ENCODE measurements at places on chromosomes 6 and 20.
A peak's percentile ranks its signal among the peaks of the same experiment; 100 is the strongest.

DNA sequence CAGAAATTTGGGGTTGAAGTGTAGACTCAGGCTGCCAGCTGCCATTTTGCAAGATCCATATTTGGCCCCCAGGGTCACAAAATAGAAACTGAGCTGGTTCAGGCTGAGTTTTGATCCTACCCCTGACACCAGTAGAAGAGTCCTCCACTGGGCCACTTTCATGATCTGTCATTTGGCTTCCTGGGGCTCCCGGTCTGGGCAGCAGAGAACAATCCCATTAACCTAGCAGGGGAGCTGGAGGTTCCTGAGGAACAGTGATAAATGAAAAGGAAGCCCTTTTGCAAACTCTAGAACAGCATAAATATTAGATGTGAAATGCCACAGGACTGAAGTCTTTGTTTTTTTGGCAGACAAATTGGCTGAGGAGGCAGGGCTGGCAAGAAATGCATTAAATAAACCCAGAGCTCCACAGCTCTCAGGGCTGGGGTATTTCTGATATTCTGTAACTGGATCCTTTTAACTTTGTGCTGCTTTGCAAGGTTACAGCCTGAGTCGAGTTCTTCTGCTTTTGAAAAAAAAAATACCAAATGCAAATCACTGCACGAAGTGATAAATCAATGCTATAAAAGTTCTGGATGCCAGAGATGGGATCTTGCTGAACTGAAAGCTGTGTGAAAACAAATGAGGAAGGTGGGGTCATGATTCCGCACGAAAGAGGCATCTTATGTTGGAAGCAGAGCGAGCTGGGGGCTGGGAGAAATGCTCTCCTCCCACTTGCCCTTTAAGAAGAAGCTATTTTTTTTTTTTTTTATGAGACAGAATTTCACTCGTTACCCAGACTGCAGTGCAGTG, 64.4 kb downstream of the SULF2 start:
- DNase-seq = no peak

- DNase-seq = no peak
These were observed 35.0 kb downstream of the SIRPA start for GRCh38 chr20:1930165-1930564.

DNA sequence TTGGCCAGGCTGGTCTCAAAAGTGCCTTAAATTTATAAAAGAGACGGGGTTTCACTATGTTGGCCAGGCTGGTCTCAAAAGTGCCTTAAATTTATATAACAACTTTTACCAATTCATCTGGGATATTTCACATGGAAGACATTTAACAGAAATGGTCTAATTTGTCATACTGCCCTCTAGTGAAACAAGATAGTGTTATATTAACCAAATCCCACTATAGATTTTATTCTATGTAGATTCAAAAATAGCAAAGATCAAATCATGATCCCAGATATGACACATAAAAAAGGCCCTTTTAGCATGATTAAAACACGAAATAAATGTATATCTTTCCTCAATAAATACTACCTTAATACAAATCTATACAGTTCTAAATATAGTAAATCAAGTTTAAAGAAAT, 102.8 kb upstream of the TFAP2D start:
- DNase-seq = no peak

DNA sequence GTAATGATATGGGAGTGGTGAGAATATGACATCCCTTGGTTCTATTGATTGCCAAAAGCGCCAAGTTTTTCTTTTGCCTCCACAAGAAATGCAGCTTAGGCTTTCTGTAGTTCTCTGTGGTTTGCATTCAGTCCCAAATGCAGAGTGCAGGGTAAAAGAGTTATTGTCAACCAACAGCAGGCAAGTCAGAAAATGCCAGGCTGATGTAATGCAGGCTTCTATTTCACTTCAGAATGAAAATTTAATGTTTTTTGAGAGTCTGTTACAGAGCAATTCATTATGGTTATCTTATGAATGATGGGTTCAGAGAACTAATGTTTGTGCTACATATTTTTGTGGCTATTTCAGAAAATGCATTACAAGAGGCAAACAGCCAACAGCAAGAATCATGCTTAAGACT, 293.5 kb downstream of the CENPW start:
- no peak for DNase-seq

DNA sequence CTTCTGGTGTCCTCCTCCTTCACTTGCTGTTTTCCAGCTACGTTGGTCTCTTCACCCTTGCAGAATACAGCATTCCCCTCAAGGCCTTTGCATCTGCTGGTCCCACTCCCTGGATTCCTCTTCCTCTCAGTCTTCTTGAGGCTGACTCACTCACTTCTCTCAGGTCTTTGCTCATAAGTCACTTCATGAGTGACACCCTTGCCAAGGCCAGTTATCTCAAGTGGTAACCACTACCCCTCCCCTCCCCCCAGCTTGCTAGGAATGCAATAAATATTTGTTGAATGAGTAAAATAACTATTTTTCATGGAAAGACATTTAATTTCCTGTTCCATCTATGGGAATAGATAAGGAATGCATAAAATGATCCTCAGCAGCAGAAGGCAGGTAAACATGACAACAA, 131.7 kb downstream of the PLCB4 start:
- no peak for DNase-seq

DNA sequence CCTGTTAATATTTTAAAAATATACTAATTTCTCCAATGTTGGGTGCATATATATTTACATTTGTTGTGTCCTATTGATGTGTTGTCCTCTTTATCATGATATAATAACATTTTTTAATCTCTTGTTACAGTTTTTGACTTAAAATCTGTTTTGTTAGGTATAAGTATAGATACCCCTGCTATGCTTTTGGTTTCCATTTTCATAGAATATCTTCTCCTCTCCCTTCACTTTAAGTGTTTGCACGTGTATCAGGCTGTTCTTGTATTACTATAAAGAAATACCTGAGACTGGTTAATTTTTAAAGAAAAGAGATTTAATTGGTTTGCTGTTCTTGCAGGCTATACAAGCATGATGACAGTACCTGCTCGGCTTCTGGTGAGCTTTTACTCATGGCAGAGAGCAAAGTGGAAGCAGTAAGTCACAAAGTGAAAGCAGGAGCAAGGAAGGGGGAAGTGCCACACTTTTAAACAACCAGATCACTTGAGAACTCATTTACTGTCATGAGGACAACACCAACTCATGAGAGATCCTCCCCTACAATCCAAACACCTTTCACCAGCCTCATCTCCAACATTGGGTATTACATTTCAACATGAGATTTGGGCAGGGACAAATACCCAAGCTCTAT, 340.5 kb upstream of the SYNCRIP start:
- DNase-seq = no peak

GRCh38 chr20:38152175-38152620, 12.9 kb downstream of the TGM2 start:
- peak; percentile 77 for DNase-seq

GRCh38 chr6:25685251-25685650, 33.2 kb downstream of the SCGN start:
- no peak for DNase-seq

- no peak for DNase-seq
These were observed 1.7 kb upstream of the CST4 start for GRCh38 chr20:23690581-23690980.

- DNase-seq = peak; percentile 48
These were observed 16.1 kb downstream of the FBXL4 start for GRCh38 chr6:98931696-98932095.

DNA sequence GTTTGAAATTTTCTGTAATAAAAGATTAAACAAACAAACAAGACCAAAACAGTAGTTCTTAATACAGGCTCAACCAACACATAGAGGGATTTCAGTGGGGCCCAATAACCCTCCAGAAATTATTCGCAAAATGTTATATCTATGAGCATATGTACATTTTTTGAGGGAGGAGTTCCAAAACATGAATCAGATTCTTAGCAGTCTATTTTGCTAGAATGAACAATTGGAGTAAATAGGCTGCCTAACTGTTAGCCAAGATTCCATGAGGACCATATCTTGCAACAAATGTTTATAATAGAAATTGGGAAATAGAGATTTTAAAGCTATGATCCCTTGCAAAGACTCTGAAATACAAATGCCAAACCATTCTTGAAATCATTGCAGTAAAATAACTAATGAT, 186.3 kb downstream of the AKAP7 start:
- DNase-seq = no peak

- peak; percentile 38 for DNase-seq
These were observed 151.0 kb upstream of the INSM1 start for GRCh38 chr20:20216941-20217340.

GRCh38 chr6:108944707-108945680, 96.8 kb downstream of the ARMC2 start:
- DNase-seq = no peak

DNA sequence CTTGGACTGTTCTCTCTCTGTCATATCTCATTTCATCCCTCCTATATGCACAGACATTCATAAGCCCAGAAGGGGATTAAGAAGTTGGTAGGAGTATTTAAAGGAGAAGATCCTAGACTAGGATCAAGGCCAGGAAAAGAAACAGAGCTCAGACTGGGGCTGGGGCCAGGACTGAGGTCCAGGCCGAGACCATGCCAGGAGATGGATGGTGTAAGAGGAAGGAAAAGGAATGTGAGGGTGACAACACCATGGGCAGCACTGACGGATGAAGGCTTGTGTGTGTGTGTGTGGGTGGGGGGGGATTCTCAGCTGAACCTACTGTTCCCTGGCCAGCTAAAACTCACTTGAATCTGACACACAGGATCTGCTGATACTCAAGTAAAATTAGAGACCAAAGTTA, 182.1 kb downstream of the KIF6 start:
- no peak for DNase-seq

DNA sequence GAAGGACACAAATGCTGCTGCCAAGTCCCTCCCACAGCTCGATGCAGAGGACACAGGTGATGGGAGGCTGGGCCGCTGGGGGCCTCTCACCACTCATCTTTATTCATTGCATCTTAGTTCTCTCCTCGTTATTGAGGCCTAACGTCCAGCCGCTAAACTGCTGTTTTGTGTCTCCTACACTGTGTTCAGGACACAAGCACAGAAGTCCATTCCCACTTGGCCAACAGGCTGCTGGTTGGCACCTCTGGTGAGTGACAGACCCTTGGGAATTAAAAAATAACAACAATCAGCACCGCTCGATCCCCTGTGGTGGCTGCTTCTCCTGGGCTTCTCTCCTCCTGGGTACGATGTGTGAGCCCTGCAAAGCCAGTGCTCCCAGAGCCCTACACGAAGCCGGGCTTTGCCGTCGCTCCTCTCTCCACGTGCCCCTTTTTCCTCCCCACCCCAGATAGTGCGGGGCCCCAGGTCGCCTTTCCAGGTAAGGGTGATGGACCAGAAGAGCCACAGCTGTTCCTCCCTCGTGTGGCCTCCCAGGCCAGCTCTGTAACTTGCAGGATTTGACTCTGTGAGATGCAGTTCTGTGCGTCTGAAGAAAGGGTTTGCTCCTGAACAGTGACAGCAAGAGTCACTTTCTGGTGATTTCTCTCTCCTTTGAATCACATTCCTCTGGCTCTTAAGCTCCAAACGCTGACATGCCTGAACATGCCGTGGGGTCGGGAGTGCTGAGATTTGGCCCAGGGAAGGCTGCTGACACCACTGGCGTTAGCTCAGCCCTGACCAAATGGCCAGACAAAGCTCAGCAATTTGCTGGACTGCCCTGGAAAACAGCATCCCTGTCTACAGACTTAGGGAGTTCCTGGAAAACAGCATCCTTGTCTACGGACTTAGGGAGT, 59.3 kb downstream of the DLL1 start:
- DNase-seq = peak; percentile 42

DNA sequence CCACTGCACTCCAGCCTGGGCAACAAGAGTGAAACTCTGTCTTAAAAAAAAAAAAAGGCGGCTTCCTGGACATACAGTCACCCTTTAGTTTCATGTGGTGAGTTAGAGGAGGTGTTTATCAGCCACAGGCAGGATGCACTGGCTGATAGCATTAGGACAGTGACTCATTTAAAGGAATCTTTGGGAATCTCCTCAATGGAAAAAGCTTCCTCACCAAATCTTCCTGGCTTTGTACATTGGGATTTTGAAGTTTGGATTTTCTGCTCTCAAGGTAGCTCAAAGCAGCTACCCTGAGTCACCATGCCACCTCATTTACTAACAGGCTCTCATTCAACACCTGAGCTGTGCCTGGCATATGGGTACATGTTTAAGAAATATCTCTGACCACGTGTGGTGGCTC, 20.2 kb downstream of the PRPH2 start:
- DNase-seq = no peak

GRCh38 chr6:150233843-150234269, 91.0 kb downstream of the PPP1R14C start:
- no peak for DNase-seq

DNA sequence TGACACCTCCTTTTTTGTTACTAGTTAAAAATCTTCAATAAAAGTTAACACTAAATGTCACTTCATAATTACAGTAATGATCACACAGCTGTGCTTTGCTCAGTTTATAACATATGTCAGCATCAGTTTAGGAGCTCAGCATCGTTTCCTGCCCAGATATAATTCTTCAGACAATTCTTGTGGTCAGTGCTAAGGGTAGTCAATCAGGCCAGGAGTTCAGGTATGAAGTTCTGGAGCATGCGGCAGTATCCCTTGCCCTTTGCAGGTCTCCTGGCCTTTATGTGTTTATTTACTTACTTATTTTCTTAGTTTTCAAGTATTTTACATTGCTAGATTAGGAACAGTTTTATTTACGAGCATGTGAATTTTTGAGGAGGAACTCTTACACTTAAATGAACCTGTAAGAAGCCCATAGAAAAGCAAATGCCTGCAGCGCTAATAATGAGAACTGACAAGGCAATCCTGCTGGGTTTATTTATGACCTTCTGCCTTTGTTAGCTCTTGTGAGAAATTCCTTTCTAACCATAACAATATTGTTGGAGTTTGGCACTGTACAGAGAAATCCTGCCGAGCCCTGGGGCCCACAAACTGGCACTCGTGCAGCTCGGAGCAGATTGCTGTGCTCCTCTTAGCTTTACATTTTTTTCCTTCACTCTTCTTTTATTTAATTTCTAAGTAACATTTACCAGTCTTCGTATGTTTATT, 252.8 kb downstream of the TMEM242 start:
- DNase-seq = no peak

- DNase-seq = no peak
These were observed 268.6 kb downstream of the DLL1 start for GRCh38 chr6:170022291-170022722.

- no peak for DNase-seq
These were observed 56.1 kb downstream of the RNASET2 start for GRCh38 chr6:166900130-166900708.

DNA sequence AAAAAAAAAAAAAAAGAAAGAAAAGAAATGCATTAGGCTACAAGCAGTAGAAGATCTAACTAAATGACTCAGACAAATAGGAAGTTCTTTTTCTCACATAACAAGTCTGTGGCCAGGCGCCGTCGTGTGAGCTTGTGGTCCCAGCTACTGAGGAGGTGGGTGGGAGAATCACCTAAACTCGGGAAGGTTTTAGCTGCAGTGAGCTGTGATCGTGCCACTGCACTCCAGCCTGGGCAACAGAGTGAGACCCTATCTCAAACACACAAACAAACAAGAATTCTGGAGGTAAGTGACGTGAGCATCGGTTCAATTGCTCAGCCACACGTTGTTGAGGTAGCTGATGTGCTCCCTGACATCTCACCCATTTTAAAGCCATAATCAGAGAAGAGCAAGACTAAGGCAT, 37.9 kb upstream of the SLC23A2 start:
- DNase-seq = no peak
